Stromal cell of bone marrow (primary cell): ENCODE measurements at places on chromosomes 3 and 15.

- DNase-seq = no peak
Measured at GRCh38 chr3:4493941-4494894, 1.1 kb downstream of the ITPR1 start.

DNA sequence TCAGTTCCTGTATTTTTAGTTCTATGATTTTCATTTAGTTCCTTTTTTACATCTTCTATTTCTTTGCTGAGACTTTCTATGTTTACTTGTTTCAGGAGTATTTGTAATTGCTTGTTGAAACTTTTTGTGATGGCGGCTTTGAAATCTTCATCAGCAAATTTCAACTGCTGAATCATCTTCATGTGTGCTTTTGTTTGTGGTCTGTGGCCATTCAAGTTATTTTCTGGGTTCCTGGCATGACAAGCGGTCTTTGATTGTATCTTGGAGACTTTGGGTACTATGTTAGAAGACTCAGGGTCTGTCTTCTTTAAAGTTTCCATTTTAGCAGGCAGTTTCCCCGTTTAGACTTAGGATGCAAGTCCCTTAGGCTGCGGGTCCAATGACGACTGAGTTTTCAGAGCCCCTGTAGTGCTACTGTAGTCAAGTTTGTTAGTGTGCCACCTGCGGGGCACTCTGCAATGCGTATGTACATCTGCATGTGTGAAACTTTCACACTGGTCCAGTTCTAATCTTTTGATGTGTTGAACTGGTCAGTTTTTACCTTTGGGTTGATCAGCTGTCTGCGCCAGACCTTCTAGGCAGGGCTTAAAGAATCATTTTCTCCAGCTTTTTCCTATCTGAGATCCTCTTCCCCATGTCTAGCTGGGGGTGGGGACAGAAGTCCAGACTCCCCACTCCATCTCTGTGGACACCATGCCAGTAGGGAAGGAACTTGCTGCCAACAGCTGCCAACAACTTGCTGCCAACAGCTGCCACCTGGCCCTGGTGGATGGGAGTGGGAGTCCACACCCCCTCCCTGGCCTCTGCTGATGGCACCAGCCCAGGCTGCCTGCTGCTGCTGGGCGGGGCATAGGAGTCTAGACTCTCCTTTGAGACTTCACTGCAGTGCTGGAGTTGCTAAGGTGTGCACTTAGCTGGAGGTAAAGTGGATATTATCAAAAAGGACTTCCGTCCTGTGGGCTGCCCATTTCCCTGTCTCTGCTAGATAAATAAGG is 190.9 kb downstream of the TJP1 start:
- no peak for DNase-seq

GRCh38 chr3:94004301-94004910 is 24.0 kb downstream of the STX19 start:
- DNase-seq = peak; percentile 59

GRCh38 chr3:113698956-113699355 is 2.5 kb upstream of the USF3 start:
- no peak for DNase-seq

- no peak for DNase-seq
Measured at GRCh38 chr15:58227706-58228543, 89.7 kb downstream of the AQP9 start.

DNA sequence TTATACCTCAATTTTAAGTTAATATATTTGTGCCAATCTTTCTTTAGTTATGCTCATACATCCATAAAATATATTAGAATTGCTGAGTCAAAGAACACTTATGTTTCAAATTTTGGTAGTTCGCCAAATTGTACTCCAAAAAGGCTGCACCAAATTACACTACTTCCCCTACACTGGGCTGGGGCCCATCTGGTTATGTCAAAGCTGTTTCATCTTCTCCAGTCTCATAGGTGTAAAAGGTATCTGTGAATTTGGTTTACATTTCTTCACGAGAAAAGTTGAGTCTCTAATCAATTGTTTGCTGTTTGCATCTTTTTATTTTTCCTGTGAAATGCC is 706 bp downstream of the FSIP1 start:
- DNase-seq = no peak

GRCh38 chr3:186137051-186137685 is 28.3 kb upstream of the ETV5 start:
- no peak for DNase-seq

DNA sequence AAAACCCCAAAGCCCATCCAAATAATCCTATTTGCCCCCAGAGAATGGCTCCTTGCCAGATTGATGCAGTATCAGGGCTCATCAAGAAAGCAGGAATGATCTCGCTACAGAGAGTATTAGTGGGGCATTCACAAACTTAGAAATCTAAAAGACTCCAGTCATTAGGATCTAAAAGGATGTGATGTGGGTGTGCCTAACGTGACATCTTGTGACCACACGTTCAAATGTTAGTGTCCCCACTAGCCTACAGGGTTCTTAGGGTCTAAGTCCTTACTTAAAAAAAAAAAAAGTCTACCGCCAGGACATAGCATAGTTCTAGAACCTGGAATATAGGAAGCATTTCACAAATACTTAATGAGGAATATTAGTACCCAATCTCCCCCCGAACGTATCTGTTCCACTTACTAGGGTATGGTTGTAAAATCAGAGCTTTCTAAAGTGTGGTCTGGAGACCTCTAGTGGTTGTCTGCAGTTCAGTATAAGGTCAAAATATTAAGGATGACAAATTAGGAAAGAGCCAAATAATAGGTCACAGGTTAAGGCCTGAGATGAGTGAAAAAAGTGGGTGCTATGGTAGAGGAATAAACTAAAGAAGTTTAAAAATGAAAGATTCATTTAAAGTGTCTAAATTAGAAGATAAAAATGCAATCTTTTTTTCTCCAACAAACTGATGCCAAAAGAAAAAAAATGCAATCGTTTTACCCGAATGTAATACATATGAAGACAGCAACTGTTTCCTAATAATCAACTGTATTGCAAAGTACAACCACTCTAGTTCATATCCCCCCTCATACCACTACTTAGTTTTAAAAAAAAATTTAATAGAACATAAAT is 4.2 kb upstream of the CHRM5 start:
- peak; percentile 37 for DNase-seq

DNA sequence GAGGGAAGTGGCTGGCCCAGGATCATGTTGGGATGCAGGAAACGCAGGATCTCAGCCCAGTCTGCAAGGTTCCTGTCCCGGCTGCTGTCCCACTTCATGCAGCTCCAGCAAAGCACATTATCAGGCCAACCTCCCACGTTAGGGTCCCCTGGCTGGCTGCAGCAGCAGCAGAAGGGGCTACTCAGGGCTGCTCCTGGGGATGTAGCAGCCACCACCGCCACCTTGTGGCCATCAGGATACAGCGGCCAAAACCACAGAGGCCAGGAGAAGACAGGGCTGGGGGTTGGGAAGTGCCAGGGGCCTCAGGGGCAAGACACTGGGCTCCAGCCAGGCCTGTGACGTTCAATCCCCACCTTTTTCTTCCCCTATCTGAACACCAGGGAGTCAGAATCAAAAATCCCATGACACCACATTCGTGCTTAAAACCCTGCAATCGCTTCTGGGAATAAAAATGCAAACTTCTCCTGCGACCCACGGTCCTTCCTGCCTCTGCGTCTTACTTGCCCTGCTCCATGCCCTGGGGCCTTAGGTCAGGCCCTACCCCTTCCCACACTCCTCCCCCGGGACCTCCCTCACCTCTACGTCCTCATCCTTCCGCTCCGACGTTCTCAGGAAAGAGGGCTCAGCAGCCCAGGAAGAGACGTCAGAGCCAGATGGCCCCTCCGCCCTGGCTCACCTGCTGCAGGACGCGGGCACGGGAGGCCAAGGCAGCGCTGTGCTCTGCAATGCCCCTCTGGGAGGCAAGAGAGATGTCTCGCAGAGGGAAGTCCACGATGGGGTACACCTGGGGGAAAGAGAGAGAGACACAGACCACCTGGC is 21.5 kb downstream of the SSUH2 start:
- DNase-seq = peak; percentile 27

- DNase-seq = no peak
Measured at GRCh38 chr3:74988095-74988494, 373.6 kb upstream of the CNTN3 start.

DNA sequence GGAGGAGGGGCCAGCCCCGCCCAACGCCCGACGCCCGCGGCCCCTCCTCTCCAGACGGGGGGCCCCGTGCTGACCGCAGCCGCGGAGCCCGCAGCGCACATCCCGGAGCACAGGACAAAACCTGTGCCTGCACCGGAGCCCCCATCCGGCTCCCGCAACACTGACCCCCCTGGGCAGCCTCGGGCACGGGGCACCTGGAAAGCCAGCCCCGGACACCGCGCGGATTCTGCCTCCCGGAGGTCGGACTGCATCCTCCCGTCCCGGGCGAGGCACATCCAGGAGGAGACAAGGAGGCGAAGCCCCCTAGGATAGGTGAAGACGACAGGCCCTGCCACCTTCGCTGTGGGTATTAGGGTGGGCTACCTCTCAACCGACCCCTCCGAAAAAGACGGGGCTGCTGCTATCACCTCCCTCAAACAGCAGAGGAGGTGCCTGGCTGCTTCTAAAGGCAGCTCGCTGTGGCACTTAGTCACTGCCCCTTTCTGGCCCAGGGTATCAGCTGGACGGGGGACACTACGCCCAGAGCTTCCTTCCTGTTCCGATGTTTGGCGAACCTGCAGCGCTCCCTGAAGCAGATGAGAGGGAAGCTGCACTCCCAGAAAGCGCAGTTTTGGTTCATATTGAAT is 10.6 kb downstream of the XXYLT1 start:
- DNase-seq = no peak

GRCh38 chr3:732326-732928 is 360.4 kb upstream of the CNTN6 start:
- no peak for DNase-seq

GRCh38 chr3:171345107-171345843 is 114.9 kb downstream of the TNIK start:
- no peak for DNase-seq

GRCh38 chr3:177424521-177424920 is 227.2 kb upstream of the TBL1XR1 start:
- no peak for DNase-seq

- peak; percentile 20 for DNase-seq
Measured at GRCh38 chr15:64163659-64164362, 989 bp upstream of the PPIB start.

DNA sequence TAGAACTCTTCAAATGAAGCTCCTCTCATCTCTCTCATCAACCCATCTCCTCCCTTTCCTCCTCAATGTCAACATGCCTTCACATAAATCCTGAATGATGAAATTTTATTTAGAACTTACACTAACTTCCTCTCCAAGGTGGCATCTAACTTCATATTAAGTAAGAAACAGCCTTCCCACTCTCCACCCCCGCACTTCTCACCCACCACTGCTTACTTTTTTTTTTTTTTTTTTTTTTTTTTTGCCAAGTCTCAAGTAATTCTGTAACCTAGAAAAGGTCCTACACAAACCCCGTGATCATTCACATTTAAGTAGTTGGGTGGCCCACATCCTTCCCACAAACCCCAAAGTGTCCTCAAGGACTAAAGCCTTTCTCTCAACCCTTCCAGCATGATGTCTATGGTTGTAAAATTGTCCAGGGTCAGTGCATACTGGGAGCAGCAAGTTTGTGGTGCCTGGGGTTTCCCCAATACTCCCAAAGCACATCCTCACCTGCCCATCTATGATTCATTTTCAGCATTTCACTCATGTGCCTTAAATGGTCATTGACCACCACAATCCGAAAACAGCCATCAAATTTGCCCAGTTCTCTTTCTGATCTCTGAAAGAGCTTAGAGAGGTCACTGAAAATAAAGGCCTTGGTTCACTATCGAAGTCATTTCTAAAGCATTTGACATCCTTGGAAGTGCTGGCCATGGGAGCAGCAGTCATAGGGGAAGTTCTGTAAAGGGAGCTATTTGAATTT is 47.2 kb downstream of the CD86 start:
- DNase-seq = no peak

DNA sequence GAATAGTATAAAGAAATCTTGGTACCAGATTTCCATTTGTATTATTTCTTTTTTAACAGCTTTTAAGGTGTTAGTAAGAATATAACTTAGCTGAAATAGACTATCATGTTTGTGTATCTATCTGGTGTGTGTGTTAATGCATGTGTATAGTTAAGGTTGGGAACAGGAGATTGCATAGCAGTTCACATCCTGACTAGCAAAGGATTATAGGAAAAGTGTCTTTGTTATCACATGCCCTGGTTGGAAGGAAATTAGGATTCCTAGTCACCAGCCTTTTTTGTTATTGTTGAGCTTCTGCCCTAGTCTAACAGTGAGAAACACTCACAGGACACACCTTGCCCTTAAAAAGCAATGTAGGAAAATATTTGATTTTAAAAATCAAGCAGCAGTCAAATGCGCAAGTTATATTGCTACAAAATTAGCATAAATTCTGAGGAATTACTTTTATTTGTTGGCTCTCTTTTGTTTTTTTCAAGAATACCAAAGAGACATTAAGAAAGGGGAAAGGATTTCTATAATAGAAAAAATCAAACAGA is 58.2 kb downstream of the SETD5 start:
- no peak for DNase-seq
